Fibroblast of lung (primary cell): ENCODE measurements at places on chromosomes 16 and 17.
A peak's percentile ranks its signal among the peaks of the same experiment; 100 is the strongest.

GRCh38 chr17:28119046-28119445 lies 76.6 kb downstream of the NLK start:
- peak; percentile 26 for DNase-seq

- no peak for DNase-seq
Measured at GRCh38 chr16:67593288-67593687, 31.0 kb downstream of the CTCF start.

GRCh38 chr17:13957636-13958035 lies 111.7 kb upstream of the COX10 start:
- DNase-seq: peak; percentile 3

DNA sequence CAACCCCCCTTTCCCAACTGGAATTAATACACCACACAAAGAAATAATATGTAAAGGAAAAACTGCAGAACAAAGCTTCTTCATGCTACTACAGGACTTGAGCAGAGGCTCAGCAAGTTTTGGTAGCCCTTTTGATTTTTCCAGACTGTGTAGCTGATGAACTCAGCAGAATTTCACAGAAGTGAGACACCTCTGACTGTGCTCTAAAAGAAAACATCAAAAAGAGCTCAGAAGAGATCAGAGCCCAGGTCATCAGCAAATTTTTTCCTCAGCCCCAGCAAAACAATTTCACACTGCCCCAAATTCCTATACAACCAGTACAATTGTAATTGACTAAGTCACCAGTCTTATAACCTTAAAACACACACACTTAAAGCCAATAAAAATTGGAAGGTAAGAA lies 38.0 kb downstream of the TTC19 start:
- no peak for DNase-seq

DNA sequence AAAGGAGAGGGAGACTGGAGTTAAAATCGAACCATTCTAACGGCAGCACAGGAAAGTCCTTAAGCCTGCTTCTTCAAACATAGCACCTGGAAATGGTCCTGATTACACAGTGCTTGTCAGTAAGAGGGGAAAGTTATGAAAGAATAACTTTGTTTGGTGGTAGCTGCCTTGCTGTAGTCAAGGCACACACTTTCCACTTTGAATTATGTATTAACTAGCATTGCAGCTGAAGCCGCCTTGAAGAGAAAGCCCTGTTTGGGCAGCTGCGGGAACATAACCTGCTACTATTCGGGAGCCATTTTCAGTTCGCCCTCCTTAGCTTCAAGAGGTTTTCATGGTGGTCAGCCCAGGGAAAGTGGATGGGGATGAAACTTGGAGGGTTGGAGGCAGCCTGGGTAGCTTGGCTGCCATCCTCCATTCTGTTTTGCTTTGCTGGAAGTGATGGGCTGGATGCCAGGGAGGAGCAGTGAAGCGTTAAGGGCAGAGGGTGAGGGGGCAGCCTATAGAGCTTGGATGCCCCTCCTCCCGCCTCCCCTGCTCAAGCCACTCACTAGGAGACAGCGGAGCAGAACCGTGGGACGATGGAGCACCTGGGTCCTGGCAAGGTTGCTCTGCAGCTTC lies 5.3 kb upstream of the HAS3 start:
- no peak for DNase-seq

- DNase-seq: peak; percentile 60
Measured at GRCh38 chr16:81445966-81446906, 1.6 kb downstream of the CMIP start.

DNA sequence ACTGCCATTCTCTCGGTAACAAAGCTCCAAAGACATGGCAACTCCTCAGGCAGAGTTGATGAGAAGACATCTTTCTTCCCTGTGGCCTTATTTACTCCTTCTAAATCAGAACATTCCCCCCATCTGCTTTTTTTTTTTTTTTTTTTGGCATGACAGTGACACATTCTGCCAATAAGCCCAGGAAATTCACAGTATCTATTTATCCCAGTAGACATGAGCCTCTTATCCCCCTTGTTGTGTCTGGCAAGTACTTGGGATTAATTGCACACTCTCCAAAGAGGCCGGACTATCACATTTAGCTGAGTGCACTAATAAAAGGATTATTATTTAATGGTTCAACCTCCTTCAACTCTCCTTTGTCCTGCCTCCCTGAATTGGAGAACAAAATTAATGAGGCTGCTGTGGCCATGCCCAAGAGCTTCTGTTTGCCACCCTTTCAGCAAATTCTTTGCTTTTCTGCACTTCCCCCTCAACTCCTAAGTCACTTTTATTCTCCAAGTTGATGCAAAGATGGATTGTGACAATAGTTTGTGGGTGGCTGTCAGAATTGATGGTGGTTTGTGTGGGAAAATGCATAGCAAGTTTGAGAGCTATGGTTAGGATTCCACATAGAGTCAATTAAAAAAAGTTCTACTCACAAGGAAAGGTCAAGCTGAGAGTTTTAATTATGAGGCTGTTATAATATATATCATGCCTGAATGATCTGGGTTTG lies 47.2 kb downstream of the GPR139 start:
- no peak for DNase-seq

GRCh38 chr16:25013751-25014499 lies 1.2 kb downstream of the ARHGAP17 start:
- no peak for DNase-seq

- no peak for DNase-seq
Measured at GRCh38 chr16:20181416-20181815, 107.7 kb upstream of the GPR139 start.

GRCh38 chr17:78377858-78378224 lies 608 bp upstream of the PGS1 start:
- DNase-seq: no peak

- DNase-seq: peak; percentile 86
Measured at GRCh38 chr17:79038545-79039135, 14.7 kb downstream of the C1QTNF1 start.

GRCh38 chr17:74520790-74521480 lies 10.3 kb downstream of the CD300LB start:
- DNase-seq: no peak

DNA sequence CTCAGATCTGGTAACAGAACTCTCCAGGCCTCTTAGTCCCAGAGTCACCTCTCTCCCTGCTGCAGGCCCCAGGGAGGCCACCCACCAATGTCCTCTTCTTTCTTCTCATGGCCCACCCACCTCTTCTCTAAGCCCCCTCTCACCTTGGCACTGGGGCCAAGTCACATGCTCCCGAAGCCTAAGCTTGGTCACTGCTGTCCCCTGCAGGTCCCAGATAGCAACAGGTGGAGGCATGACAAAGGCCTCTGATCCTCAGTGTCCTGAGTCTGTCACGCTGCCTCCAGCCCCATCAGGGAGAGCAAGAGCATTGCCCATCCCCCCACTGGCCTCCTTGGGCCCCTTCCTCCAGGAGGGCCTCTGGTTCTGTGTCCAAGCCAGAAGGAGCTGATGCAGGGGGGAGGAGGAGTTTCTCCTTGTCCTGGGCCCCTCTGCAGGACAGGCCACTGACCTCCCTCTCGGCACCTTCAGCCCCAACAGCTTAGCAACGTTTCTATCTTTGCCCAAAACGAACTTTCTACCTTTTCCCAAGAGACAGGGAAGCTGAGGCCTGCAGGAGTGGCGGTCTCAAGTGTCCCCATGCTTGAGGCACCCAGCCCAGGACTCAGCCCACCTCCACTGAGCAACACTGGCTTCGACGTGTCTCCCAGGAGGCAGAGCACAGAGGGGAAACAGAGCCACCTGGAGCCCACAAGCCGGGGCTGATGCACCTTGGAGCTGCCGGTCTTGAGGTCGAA lies 8.6 kb downstream of the P2RX1 start:
- no peak for DNase-seq

DNA sequence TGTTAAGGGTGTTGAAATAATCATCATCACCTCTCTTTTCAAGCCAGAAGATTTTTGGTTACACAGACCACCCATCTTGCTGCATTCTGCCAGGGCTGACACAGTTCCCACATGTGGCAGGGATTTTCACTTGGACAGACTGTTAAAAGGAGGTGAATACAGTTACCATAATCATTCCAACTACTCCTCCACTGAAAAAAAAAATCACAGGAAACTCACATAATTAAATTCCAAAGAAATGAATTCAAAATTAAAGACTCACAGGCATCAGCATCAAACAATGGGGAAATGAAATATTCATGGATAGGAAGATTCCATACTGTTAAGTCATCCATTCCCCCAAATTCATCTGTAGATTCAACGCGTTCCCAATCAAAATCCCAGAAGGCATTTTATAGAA lies 209.4 kb downstream of the MRTFB start:
- no peak for DNase-seq

DNA sequence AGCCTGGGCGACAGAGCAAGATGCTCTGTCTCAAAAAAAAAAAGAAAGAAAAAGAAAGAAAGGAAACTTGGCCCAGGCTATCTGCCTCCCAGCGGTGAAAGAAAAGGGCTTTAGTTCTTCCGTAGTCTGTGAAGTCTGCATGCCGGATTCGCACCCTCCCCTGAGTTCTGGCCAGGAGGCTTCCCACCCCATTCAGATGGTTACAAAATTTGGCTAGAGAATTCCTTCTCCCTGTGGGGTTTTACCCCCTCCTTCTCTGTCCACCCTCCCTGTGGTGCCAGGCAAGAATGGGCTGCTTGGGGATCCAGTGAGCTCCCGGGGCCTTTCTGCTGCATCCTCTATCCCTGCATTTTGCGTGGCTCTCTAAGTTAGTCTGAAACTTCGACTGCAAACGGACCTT lies 37.8 kb downstream of the PAFAH1B1 start:
- DNase-seq: no peak

GRCh38 chr17:5003214-5003867 lies 5.6 kb downstream of the KIF1C start:
- no peak for DNase-seq

GRCh38 chr17:82247856-82248671 lies 19.2 kb downstream of the SLC16A3 start:
- no peak for DNase-seq

- DNase-seq: no peak
Measured at GRCh38 chr17:60155815-60156214, 6.0 kb downstream of the CA4 start.

- peak; percentile 86 for DNase-seq
Measured at GRCh38 chr16:3152277-3152990, 17.6 kb downstream of the ZNF213 start.

GRCh38 chr17:42311240-42312034 lies 23.1 kb downstream of the STAT5A start:
- peak; percentile 97 for DNase-seq

DNA sequence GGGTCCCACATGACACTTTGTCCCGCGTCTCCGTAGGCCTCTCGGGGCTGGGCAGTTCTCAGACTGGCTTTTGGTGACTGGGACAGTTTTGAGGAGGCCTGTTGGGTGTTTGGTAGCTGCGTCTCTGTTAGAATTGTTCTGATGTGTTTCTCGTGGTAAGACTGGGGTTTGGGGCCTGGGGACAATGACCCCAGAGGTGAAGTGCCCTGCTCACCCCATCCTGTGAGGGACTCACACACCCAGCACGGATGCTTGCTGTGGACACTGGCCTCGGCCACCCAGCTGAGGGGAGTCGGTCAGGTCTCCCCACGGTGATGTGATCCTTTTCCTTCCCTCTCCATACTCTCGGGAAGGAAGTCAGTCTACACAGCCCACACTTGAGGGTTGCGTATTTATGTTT lies 50.3 kb downstream of the METRNL start:
- DNase-seq: no peak

- DNase-seq: no peak
Measured at GRCh38 chr17:81037026-81037797, 2.3 kb downstream of the BAIAP2 start.

GRCh38 chr17:50682938-50683337 lies 24.8 kb downstream of the ANKRD40 start:
- no peak for DNase-seq

DNA sequence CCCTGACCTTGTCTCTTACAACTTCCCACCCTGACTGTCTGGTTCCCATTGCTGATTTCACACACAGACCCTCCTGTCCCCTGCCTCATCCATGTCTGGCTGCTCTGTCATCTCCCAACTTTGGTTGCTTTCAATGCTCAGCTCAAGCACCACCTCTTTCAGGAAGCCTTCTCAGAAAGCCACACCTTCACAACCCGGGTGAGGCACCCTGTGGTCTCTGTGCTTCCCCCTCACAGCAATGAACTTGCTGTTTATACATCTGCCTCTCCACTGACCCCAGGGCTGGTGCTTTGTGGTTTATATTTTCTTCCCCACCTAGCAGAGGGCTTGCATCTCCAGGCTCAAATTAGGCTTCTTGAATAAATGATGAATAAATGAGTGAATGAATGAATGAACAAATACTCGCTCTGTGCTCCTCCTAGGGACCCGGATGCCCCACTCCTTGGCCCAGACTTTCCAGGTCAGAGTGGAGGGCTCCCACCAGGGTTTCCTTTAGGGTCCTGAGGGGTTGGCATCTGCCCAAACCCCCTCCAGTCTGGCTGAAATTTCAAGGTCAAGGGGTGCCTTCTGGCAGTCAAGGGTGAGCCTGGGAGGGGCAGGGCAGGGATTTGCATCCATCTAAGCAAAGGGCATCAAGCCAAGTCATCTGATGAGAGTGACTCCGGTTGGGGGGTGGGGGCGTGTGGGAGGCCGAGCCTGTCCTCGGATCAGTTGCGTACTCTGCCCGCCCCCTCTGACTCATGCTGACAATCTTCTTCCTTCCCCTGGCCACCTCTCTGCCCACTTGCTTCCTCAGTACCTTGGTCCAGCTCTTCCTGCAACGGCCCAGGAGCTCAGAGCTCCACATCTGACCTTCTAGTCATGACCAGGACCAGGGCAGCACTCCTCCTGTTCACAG lies at the start of gene ITGAX:
TSS of gene ITGAX (plus strand) at position 783 of the 898 bp plus-strand sequence. CDS start at position 862, 79 bp downstream.
- peak; percentile 8 for DNase-seq

GRCh38 chr17:794876-795275 lies 12.7 kb downstream of the MRM3 start:
- peak; percentile 60 for DNase-seq

DNA sequence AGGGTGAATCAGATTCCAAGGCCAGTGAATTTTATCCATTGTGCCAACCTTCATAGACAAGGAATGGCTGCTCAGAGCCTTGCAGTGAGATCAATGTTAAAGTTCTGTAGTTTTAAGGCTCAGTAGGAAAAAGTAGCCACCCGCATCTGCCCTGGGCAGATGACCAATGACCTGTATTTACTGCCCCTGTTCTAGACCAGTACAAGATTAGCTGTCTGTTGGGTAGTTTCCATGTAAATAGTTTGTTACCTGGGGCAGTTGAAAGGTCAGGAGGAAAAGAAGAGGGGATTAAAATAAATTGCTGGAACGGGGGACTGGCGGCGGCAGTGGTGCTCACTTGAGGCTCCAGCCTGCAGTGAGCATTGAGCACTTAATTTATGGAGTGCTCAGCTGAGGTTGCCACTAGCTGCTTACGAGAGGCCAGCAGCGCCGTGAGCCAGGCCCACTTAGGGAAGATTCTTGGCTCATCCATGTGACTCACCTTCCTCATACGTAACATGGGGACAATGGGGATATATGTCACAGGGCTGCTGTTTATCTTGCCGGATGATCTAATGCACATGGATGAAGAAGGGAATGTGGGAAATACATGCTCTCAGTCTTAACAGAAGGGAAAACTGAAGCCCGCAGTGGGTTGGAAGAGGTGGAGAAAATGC lies 10.7 kb upstream of the NOS2 start:
- DNase-seq: no peak
